ENCODE measurements at places on chromosomes 11 and 22. TPM values are rescaled to one million over a fixed set of nuclear protein-coding genes. Genes with fewer than 3 reads are reported as not detected.

Gene MIOX
- total RNA-seq, result not detected

Gene SLC2A11
- total RNA-seq, result 6.0 TPM

- no peak for DNase-seq
These were observed 1.1 kb downstream of the FEN1 start for GRCh38 chr11:61793829-61794204.

GRCh38 chr11:4919250-4919649, at the start of gene OR51G2:
Gene OR51G2, minus strand, starts transcription at chr11:4919350. Its CDS starts 3,687 bp downstream, at chr11:4915663.
- DNase-seq, result no peak

DNA sequence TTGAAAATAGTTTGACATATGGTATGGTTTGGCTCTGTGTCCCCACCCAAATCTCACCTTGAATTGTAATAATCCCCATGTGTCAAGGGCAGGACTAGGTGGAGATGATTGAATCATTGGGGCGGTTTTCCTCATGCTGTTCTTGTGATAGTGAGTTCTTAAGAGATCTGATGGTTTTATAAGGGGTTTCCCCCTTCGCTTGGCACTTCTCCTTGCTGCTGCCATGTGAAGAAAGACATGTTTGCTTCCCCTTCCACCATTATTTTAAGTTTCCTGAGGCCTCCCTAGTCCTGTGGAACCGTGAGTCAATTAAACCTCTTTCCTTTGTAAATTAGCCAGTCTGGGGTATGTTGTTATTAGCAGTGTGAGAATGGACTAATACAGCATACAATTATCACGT, 7.7 kb downstream of the KCTD21 start:
- DNase-seq, result no peak
